ENCODE measurements at places on chromosomes 2 and 18.
A peak's percentile ranks its signal among the peaks of the same experiment; 100 is the strongest.

DNA sequence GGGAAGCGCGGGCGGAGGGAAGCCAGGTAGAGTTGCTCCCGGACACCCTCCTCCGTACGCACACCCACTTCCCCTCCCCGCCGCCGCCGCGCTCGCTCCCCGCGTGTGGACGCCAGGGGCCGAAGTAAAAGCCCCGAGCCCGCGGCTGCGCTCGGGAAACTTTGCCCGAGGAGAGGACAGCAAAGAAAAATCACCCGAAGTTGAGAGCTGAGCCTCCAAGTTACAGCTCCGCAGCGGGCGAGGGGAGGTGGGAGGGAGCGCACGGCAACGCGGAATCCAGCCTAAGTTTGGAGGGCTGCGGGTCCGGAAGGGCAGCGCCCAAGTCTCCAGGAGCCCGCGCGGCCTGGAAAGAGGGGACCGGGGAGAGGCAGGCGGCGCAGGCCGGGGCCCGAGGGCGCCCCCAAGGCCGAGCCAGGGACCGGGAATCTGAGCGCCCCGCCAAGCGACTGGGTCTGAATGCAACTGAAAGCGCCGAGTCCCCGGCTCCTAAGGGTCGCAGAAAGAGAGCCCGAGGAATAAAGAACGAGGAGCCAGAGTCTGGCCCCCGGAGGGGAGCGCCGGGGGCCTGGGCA is 706 bp upstream of the BCL11A start:
- DNase-seq: peak; percentile 76

GRCh38 chr2:204483608-204484081 is 61.6 kb upstream of the PARD3B start:
- DNase-seq: peak; percentile 31

DNA sequence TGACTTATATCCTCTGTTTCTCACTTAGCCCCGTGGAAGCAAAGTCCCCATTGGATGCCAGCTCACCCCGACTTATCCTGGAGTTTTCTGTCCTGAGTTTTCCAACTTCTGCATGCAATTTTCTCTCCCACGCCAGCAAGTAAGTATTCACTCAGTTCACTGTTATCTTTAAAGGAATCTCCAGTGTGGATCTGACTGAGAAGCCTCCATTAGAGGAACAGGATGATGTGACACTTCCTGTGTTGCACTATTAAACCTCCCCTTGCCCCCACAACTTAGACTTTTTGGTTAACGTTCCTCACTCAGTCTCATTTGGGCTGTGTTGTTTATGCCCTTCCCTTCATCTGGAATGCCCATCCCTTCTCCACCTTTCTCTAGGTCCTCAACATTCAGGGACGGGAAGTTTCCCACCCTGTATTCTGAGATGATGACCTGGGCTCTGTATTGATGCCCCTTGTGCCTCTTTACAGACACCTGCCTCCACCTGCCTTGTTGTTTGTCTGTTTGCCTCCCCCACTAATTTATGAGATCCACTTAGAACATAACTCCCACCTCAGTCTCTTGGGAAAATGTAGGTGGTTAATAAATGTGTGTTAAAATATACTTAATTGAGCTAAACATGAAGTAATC is 536.1 kb upstream of the RAB6C start:
- no peak for DNase-seq

DNA sequence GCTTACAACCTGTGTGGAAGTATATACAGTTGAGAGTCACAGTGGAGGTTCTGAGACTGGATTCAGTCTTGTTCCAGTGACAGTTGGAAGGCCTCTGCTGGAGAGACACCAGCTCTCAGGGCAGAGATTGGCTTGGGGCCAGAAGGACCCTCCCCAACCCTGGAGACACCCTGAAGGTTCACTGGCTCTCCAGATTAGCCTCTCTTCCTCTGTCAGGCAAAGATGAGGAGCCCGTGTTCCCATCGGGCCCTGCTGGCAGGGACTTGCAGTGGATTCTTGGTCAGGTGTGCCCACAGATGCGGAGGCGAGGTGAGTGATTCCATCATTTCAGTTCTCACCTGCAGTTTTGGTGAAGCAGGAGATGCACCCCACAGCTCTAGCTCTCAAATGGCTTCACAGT is 78.6 kb downstream of the FAM210A start:
- no peak for DNase-seq

- no peak for DNase-seq
These were observed 271.3 kb downstream of the KCNS3 start for GRCh38 chr2:18149660-18150246.

DNA sequence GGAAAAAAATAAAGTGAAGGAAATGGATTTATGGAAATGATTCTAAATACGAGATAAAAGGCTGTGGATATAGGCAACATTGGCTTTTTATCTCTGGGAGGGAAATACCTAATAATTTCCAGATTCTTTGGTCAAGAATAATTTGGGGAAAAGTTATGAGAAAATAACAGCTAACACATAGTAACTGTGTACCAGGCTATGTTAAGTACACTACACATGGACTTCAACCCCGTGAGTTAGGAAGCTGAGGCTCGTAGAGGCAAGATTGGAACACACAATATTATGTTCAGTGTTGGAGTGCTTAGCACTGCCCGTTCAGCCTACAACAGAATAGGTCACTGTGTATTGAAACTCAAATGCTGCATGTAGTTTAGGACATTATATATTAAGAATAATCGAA is 34.3 kb upstream of the GPD2 start:
- no peak for DNase-seq

DNA sequence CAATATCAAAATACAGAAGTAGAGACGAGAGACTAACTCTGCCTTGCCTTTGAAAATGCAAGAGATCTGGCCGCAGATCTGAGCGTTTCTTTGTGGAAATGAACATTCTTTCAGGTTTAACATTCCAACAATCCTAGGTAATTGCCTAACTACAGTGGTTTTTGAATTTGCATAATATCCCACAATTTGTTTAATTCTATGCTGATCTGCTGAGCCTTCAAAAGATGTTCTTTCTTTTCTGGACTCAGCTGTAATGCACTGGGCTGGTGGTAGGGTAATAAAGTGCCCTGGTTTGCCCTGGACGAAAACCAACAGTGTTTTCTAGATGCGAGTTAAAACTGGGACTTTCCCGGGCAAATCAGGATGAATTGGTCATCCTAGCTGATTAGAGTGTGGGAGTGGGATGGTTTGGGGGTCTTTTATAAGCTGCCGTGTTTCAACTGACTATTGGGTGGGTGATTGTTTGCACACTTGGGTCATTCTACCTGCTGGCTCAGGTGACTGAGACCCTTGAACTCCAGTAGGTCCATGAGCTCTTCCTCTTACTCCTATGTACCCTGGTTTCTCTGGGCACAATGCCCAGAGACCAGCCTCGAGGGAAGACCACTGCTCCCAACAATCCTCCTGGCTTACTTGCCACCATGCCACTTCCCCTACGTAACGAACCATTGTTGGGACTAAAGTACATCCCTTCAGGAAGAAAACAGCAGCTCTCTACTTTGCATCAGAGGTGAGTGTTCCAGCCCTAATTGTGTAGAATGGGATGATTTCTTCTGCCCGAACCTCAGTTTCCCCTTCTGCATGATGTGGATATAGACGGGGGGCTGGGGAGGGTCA is 3.4 kb upstream of the PAX8 start:
- DNase-seq: no peak

- no peak for DNase-seq
These were observed 69.2 kb downstream of the RIT2 start for GRCh38 chr18:43046322-43046721.

DNA sequence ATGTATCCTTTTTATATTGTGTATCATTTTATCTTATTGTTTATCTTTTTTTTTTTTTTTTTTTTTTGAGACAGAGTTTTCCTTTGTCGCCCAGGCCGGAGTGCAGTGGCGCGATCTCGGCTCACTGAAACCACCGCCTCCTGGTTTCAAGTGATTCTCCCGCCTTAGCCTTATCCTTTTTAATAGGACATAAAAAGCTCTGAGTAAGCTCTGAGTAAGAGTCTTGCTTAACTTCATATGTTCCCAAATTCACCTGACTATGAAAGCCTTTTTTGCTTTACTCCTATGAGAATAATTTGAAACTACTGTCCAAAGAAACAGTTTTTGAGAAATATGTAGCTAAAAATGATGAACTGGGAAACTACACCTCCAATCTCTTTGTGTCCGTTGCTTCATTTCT is 525.5 kb downstream of the IRS1 start:
- DNase-seq: no peak

- DNase-seq: peak; percentile 45
These were observed 182.9 kb downstream of the VWC2L start for GRCh38 chr2:214593727-214594126.

GRCh38 chr18:63963615-63964256 is 6.1 kb upstream of the SERPINB8 start:
- DNase-seq: no peak

GRCh38 chr2:57869758-57870344 is 176.8 kb upstream of the VRK2 start:
- DNase-seq: no peak

DNA sequence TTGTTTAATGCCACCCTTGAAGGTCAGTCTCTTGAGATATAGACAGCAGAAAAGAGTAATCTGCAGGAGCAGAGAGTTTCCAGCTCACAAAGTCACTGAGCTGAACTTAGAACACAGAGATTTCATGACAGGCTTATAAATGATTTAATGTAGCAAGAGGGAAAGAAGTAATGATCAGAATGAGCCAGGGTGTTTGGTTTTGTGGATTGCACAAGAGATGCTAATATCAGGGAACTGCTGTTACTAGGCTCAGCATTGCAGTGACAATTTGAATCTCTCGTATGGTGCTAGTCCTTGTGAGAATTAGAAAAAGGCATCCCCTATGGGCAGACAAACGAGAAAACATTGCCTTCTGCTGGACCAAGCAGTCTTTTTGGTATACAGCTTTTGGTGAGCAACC is 61.7 kb upstream of the ITGB6 start:
- no peak for DNase-seq

GRCh38 chr2:108297436-108298141 is 8.9 kb downstream of the SULT1C2 start:
- no peak for DNase-seq

DNA sequence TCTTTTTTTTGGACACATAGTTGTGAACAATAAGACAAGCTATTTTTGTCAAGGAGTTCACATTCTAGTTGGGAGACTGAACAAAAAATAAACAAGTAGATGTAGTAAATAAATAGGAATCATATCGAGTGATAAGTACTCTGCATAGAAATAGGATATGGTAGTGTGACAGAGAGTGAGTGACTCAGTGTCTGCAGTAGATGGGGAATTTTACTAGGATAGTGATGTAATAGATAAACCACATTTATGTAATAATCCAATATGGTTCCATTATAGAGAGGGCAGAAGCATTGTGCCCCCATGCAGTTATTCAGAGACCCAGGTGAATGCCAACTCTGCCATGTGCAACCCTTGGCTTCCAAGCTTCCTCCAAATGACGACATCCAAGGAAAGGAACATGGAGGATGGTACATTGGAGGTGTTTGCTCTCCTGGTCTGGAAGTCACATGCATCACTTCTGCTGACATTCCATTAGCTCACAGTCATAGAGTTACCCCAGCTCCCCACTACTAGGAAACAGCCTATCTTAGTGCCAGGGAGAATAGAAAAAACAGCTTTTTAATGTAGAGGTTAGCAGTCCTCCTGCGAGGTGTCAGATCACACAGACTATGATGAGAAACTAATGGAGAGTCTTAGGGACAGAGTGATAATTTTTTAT is 595.4 kb downstream of the NYAP2 start:
- no peak for DNase-seq

- no peak for DNase-seq
These were observed 84.9 kb downstream of the ICOS start for GRCh38 chr2:204021290-204022081.

- DNase-seq: no peak
These were observed 117.9 kb upstream of the COL5A2 start for GRCh38 chr2:189297446-189297845.

DNA sequence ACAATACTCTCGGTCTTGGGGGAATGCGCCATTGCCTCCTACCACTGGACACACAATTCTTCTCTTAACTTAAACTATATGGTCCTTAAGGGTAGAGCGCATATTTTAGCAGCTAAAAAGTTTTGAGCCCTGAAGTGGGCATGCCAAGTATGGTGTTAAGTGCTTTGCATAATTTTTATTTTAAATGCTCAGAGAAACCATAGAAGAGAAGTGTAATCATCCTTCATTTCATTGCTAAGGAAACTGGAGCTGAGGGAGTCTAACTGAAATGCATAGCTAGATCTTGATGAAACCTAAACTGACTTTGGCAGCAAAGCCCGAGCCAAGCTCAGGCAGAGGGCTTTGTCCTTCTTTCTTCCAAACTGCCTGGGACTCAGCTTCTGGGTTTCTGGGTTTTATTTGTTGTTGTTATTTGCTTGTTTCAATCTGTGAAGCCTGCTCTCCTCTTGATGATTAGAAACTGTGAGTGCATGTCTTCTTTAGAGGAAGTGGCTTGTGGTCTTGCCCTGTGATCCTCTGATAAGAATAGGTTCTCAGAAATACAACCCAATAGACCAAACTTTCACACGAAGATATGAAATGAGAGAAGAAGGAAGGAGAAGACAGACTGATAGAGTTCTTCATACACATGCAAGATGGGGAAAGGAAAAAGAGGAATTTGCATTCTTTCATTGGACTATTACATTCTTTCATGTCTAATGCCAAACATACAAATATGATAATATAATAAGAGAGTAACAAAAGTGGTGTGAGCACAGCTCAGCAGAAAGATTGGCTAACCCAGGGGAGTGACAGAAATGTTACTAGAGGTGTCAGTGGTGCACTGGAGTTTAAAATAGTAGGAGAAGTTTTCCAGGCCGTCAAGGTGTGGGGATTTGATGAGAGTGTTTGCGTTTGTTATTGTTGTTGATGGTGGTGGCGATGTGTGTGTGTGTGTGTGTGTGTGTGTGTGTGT is 7.5 kb upstream of the RNF144A start:
- DNase-seq: no peak

GRCh38 chr2:239312741-239313667 is 87.8 kb downstream of the HDAC4 start:
- peak; percentile 81 for DNase-seq

GRCh38 chr2:96877631-96878092 is 7.8 kb upstream of the SEMA4C start:
- DNase-seq: peak; percentile 68

DNA sequence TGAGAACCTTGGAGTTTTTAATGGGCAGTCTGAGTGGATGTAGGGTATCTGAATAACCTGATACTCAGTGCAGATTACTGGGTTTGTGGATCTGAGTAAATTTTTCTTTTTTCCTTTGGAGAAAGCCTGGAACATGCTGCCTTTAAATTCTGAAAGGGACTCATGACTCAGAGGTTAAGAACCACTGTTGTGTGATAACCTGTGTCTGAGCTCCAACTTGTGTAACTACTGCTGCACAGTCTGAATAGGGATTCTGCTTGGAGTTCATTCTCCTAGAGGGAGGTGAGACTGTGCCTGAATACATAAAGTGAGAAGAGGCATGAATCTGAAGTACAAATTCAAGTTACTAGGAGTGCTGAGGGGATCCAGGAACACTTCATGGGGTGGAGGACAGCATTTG is 36.2 kb downstream of the KDM3A start:
- no peak for DNase-seq

- no peak for DNase-seq
These were observed 50.5 kb upstream of the NT5C1B start for GRCh38 chr2:18639756-18640453.

GRCh38 chr2:237904831-237905599 is 45.6 kb downstream of the RAMP1 start:
- peak; percentile 41 for DNase-seq
